ENCODE measurements at places on chromosomes 7 and 10.

DNA sequence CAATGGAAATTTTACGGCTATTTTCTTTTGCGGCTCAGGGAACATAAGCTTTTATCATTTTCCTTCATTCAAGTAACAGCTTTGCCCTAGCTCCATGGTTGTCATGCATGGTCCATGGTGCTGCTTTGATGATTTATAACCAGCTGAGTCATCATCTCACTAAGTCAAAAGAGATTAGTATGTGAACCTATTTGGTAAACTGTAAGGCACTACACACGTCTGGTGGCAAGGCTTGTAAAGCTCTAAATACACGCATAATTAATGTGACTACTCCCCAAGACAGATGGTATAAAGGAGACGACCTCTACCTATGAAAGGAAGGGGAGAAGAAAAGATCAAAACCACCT is 340.2 kb downstream of the KCNMA1 start:
- DNase-seq, result no peak
- H3K27me3 ChIP-seq, result no peaks in the 10 kb centered on the region
- H3K4me1 ChIP-seq, result no peaks in the 10 kb centered on the region
- H3K27ac ChIP-seq, result no peak overlapping the region
- H3K36me3 ChIP-seq, result no peaks in the 10 kb centered on the region

GRCh38 chr10:34797155-34797554 is 17.9 kb downstream of the PARD3 start:
- DNase-seq, result no peak
- no peaks in the 10 kb centered on the region for H3K36me3 ChIP-seq
- H3K27ac ChIP-seq, result no peak overlapping the region
- no peak overlapping the region for H3K4me3 ChIP-seq

GRCh38 chr7:43112941-43113621 is 634 bp downstream of the HECW1 start:
- H3K4me1 ChIP-seq, result peaks cover 6% of the 10 kb centered on the region
- no peak overlapping the region for H3K4me3 ChIP-seq
- no peak overlapping the region for H3K27ac ChIP-seq
- H3K36me3 ChIP-seq, result no peaks in the 10 kb centered on the region
- H3K27me3 ChIP-seq, result peaks cover 77% of the 10 kb centered on the region

DNA sequence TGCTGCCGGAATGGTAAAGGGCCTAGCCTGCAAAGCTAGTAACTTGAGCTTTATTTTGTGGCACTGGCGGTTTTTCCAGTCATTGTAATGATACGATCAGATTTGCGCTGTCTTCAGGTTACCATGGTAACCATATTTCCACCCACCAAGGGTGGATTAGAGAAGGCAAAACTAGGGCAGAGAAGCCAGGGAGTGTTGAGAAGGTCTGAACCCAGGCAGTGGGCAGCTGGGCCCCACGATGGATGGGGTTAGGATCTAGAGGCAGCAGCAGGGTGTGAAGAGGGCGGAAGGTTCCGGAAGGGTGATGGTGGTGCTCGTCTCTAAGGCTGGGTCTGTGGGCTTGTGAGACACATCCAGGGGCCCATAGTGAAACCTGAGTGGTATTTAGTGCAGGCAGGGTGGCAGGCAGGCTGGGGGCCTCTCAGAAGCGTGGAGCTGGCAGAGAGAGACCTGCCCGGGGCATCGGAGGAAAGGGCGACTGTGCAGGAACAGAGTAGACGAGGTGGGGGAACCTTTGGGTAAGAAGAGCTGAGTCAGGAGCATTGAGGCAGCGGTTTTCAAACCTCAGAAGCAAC is 87.9 kb upstream of the GTF2I start:
- no peak overlapping the region for H3K4me3 ChIP-seq
- no peaks in the 10 kb centered on the region for H3K36me3 ChIP-seq
- peaks cover 14% of the 10 kb centered on the region for H3K4me1 ChIP-seq
- DNase-seq, result peak; percentile 14
- H3K27me3 ChIP-seq, result no peaks in the 10 kb centered on the region

DNA sequence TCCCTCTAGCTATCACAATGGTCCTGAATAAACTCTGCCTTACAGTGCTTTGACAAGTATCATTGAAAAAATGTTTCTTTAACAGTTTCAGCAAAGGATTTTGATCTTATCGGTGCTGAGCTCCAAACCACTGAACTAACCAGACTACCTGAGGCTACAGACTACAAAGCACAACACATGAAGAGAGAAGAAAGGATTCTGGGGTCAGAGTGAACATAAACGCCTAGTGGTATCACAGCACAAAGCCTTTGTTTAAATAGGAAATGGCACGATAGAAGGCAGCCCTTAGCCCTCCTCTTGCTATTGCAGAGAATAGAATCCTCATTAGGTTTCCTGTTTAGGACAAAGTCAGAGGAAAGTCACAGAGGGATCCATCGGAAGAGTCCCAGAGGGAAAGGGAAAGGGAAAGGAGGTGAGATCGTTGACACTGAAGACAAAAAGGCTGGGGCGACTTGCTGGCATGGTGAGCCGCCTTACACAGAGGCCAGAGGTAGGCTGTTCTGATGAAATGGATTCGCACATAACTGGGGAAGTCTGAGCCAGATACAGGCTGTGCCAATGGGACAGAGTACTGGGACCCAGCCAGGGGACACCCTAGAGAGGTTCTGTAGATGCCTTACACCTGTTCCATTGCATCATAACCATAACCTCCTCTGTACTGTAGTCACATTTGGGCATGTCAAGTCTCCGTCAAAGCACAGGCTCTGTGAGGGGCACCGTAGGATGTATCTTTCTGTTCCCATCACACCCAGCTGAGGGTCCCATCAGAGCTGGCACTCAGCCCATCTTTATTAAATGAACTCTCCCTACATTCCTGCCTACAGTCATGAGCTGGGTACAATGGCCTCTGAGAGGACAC is 71.5 kb downstream of the XPNPEP1 start:
- no peaks in the 10 kb centered on the region for H3K36me3 ChIP-seq
- DNase-seq, result no peak
- peaks cover 12% of the 10 kb centered on the region for H3K4me1 ChIP-seq
- H3K4me3 ChIP-seq, result no peak overlapping the region

DNA sequence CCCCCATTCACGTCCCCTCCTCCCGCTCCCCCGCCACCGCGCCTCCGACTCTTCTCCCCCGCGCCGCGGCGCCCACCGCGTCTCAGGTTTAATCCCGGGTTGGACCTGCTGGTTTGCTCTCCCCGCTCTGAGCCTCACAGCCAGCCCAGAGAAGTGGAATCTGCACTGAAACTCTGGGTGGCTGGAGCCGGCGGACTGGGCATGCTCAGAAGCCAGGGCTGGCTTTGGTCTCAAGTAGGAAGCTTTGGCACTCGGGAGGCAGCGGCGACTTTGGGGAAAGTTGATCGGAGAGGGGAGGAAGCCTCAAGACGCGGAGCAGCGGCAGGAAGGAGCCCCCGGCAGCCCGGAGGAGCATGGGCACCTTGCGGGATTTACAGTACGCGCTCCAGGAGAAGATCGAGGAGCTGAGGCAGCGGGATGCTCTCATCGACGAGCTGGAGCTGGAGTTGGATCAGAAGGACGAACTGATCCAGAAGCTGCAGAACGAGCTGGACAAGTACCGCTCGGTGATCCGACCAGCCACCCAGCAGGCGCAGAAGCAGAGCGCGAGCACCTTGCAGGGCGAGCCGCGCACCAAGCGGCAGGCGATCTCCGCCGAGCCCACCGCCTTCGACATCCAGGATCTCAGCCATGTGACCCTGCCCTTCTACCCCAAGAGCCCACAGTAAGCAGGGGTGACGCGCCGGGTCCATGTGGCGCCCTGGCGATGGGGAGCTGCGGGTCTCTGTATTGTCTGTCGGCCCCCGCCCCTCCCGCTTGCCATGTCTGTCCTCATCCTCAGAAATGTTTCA is at the start of gene PRKG1:
TSS of gene PRKG1 (plus strand) at position 250 of the 791 bp plus-strand sequence.
- DNase-seq, result no peak
- no peak within 1 kb of the TSS for H3K27ac ChIP-seq
- H3K36me3 ChIP-seq, result no peaks in the 10 kb centered on the region
- H3K4me3 ChIP-seq, result peak within 1 kb of the TSS; percentile 39

DNA sequence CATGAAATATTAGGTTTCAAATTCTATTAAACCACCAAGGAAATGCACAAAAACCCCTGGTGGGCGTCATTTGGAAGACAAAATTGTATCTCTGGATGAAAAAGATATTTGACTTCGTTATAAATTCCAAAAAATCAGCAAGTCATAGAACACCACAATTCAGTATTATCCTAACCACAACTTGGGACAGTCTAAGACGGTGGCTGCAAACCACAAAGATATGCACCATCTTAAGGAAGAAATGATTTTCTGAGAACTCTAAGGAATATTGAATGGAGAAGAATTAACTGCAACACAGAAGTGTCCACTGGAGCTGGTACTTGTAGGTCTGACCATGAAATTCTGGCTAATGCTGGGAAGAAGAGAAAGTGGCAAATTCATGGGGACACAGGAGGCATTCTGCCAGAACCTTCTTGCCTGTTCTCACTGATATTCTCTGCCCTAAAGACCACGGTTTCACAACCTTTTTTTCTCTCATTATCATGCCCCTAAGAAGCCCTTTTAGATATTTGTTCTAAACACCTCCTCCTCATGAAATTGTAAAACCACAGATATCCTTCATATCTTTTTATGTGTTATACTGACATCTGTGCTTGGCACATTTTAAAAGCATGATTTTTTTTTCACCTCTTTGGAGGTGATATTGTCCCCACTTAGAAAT is 92.9 kb downstream of the SFMBT2 start:
- no peaks in the 10 kb centered on the region for H3K27me3 ChIP-seq
- no peak overlapping the region for H3K27ac ChIP-seq
- peaks cover 45% of the 10 kb centered on the region for H3K4me1 ChIP-seq
- H3K4me3 ChIP-seq, result no peak overlapping the region

DNA sequence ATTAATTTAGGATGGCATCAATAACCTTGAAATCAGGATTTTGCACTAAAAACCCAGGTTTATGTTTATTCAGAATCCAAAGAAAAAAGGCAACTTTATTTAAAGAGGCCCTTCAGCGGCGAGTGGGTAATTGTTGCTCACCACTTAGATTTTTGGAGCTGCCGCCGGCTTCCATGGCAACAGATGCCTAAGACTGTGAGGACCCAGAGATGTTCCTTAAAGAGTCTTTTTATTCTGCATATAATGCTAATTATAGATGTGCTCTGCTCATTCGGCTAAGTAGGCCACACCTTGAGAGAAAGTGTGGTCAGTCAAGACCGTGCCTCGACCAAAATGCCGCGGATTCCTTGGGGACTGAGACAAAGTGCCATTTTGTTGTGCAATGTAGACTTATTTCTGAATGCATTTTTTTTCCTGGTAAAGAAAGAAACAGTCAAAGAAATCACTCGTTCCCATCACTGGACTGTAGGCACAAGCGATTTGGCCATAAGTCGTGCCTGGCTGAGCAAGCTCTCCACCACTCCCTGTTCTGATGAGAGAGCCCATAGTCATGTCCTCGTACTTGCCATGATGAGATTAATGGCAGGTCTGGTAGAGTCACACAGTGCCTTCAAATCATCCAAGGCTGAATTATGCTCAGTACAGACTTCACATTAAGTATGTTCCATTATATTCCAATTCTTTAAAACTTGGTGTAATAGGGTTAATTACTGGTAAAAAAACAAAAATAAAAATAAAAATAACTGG is 21.4 kb upstream of the MGMT start:
- no peak for DNase-seq
- no peak overlapping the region for H3K27ac ChIP-seq
- no peaks in the 10 kb centered on the region for H3K36me3 ChIP-seq
- no peak overlapping the region for H3K4me3 ChIP-seq

GRCh38 chr10:124546055-124546369 is 84.4 kb downstream of the LHPP start:
- no peak overlapping the region for H3K27ac ChIP-seq
- no peak overlapping the region for H3K4me3 ChIP-seq
- H3K36me3 ChIP-seq, result no peaks in the 10 kb centered on the region
- peaks cover 3% of the 10 kb centered on the region for H3K4me1 ChIP-seq
- peaks cover 9% of the 10 kb centered on the region for H3K27me3 ChIP-seq

DNA sequence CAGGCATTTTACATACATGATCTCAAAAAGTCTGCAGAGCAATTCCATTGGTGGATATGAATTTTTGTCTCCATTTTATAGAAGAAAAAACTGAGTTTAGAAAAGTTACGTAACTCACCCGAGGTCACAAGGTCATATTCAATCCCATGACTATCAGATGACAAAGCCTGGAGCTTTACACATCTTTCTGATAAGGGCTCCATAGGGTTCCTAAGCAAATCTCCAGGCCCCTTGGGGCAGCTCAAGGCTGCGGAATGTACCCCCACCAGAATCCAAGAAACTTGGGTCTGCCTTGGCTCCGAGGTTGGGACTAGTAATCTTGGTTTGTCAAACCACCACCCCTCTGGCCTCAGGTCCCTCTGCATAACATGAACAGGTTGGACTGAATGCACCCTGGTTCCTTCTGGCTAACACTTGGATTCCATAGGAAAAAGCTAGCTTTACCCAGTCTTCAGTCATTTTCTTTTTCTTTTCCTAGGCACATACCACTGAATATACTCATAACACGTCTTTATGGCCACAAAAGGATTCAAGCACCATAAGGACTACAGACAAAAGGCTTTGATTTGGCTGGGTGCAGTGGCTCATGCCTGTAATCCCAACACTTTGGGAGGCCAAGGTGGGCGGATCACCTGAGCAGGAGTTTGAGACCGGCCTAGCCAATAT is 55.5 kb downstream of the PIP4K2A start:
- peak overlapping the region; percentile 14 for H3K4me3 ChIP-seq
- H3K27ac ChIP-seq, result peak overlapping the region; percentile 51
- H3K4me1 ChIP-seq, result peaks cover 78% of the 10 kb centered on the region
- H3K27me3 ChIP-seq, result no peaks in the 10 kb centered on the region
- DNase-seq, result no peak

DNA sequence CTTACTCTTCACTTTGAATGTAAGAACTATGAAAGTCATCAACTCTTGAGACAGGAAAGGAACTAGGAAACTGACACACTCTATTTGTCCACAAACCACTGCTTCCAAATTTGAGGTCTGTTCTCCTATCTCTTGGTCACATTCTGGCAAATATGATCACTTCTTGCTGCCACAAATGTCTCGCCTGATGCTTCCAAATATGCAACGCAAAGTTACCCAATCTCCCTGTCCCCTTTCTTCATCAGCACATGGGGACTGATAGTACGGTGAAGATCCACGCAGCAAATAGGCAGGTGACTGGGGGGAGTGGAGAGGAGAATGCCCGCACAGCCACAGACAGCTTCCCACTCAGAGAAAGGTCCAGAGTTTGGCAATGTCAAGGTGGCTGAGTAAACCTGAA is 92.6 kb upstream of the TCF7L2 start:
- DNase-seq, result no peak
- no peaks in the 10 kb centered on the region for H3K27me3 ChIP-seq
- H3K4me3 ChIP-seq, result no peak overlapping the region
- no peaks in the 10 kb centered on the region for H3K4me1 ChIP-seq

DNA sequence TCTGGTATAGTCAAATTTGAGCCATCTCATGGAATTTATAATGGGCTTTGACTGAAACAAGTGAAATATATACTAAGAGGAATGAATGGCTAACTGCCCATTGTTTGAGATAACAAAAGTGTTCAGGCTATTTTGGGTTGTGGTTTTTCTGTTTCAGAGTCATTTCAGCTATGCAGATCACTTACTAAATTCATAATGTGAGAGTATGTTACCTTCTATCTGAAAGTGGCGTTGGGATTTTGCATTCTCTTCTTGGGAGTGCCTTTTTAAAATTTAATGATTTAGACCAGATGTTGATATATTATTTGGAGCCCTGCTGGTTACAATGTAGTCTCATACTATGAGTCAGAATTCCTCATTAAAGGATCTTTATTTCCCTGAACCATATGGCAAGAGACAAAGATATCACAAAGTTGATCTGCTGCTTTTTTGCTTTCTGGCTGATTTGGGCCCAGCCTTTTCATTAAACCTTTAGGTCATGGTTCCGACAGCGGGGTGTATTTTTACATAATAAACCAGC is 10.4 kb downstream of the VCL start:
- H3K36me3 ChIP-seq, result peaks cover 15% of the 10 kb centered on the region
- H3K27ac ChIP-seq, result no peak overlapping the region
- no peaks in the 10 kb centered on the region for H3K27me3 ChIP-seq
- DNase-seq, result no peak
- no peak overlapping the region for H3K4me3 ChIP-seq
- peaks cover 41% of the 10 kb centered on the region for H3K4me1 ChIP-seq
